T-helper 1 cell (primary cell): ENCODE measurements at places on chromosomes 7 and 10.

DNA sequence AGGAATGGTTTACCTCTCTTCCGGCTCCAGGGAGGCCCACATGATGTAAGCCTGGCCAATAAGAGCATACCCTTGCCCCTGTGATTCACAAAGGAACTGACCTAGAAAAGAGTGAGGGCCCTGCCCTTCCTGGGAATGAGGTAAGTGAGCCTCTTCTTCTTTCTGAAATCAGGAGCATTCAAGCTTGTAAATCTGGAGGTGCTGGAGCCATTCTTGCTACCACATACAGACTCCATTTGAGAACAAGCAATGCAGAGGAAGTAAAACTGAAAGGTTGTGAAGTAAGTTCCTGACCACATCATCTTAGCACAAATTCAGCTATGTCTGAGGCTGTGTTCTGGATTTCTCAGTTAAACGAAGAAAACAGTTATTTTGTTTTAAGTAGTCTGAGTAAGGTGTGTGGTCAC lies 132.2 kb downstream of the CD36 start:
- no peak for DNase-seq

DNA sequence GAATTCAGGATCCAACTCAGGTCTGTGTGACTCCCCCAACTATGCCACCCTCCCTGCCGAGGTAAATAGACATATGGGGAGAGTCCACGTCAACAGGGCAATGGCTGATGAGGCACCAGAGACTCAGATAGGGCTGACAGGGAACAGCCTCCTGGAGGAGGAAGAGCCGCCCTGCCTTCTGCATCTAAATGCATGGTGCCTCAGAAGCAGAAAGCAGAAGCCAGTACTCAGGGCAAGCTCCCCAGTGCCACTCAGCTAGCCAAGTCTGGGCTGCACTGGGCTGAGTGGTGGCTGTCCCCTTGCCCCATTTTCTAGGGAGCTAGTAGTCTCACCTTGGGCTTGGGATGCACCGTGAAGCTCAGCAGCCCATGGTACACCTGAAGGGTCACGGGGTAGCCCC lies 11.0 kb downstream of the RRP12 start:
- no peak for DNase-seq

DNA sequence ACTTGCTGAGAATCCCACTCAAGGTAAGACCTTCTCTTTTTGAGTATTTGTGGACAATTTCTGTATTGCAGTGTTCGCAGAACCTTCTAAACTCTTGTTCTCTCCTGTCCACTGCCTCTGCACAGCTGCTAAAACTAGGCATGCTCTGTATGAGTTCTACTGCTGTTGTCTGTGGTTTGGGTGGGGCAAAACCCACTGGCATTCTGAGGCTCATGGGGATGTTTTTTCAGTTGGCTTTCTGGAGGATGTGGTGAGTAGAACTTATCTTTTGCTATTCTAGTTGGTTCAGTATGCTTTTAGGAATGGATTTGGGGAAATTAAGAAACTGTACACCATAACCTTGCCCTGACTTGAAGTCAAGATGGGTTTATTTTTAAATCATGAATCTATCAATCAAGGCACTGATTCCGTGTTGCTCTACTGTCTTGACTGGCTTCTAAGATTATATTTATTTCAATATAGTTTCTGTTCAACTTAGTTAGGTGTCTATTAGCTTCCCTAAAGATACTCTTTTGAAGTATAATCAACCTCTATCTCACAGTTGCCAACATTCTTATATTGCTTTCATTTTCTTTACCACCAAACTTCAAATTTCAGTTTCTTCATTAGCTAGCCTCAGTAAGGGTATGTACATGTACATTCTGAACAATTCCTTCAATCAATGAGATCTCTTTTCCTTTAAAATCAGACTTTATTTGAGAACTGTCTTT lies 25.0 kb upstream of the C1GALT1 start:
- DNase-seq = peak; percentile 34

- no peak for DNase-seq
Measured at GRCh38 chr10:124386186-124387077, 32.3 kb downstream of the OAT start.

DNA sequence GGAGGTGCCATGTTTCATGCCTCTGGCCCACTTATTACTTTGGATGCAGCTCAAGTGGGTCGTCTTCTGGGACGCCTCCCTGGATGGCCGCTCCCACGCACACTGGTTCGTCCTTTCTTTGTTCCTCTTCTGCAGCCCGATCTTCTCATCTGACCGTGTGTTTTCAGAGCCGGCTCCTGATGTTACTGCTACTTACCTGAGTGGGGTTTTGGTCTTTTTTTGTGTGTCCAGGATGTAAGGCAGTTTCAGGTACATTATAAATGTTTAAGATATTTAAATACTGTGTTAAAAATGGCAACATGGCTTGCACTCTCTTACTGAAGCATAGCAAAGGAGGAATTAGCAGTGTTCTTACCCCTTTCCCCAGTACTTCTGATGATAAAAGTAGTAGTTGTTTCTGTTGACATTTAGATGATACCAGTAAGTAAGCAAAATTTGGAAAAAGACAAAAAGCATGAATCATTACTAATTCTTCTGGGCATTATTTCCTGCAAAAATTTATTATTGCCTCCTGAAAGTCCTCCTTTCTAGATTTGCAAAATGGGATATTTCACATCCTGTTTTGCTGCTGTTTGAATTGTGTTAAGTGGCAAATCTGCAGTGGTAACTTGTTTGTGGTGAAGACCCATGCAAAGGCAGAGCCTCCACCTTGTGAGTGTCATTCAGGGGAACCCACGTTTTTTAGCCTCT lies 59.4 kb downstream of the SHH start:
- no peak for DNase-seq

DNA sequence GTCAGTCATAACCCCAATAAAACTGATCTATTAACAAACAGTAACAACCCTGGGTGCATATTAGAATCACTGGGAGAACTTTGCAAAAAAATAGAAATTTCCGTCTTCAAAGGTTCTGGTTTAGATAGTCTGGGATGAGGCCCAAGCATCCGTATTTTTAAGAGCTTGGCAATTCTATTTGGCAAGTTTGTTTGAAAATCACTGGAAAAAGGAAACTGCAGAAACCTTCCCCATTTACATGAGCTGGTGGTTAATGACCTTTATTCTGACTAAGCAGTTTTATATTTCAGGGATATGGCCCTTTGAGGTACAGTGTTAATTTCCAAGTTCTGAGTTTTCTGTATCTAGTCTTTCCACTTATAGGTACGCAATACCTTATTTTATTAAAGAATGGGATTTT lies 115.8 kb upstream of the PRR15 start:
- DNase-seq = no peak

GRCh38 chr7:50792342-50793119 lies 9.8 kb upstream of the GRB10 start:
- DNase-seq = no peak

- DNase-seq = no peak
Measured at GRCh38 chr7:17126413-17127268, 171.8 kb upstream of the AHR start.
